ENCODE measurements at places on chromosomes 16 and 17. TPM values are rescaled to one million over a fixed set of nuclear protein-coding genes. Genes with fewer than 3 reads are reported as not detected.
A peak's percentile ranks its signal among the peaks of the same experiment; 100 is the strongest.

DNA sequence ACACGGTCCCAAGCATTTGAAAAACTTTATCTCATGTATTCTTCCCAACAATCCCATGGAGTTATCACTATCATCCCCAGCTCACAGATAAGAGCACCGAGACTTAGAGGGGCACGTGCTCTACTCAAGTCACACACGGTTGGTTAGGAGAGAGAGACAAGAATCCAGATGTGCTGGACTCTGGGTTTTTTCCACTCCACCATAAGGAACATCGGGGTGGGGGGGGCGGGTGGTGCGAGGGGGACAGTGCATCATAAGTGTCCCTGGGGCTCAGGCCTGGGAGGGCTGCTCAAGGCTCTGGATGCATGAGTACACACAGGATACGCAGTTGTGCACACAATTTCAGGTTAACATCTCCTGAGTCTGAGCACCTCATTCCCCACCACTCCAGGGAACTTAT lies 7.4 kb downstream of the CDC42EP4 start:
- H3K4me1 ChIP-seq, result peaks cover 71% of the 10 kb centered on the region
- H3K4me3 ChIP-seq, result peak overlapping the region; percentile 51
- H3K36me3 ChIP-seq, result no peaks in the 10 kb centered on the region
- no peaks in the 10 kb centered on the region for H3K27me3 ChIP-seq

DNA sequence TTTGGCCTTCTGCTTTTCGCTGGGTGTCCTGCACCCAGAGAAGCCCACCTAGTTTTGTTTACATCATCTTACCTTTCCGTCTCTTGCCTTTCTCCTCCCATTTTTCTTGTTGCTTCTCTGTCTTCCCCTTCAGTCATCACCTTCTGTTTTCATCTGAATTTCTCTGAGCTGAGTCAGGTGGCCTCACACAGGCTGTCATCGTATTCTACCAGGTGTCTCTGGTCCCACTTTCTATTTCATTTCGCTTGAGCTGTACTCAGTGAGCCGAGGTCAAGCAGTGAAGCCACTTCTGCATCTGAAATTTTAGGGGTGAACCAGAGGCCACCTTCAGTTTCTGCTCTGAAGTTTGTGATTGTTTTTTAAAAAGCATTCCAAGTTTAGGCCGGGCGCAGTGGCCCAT lies 9.7 kb downstream of the CRAMP1 start:
- no peak overlapping the region for H3K27ac ChIP-seq
- H3K36me3 ChIP-seq, result peaks cover 8% of the 10 kb centered on the region
- H3K4me1 ChIP-seq, result no peaks in the 10 kb centered on the region

DNA sequence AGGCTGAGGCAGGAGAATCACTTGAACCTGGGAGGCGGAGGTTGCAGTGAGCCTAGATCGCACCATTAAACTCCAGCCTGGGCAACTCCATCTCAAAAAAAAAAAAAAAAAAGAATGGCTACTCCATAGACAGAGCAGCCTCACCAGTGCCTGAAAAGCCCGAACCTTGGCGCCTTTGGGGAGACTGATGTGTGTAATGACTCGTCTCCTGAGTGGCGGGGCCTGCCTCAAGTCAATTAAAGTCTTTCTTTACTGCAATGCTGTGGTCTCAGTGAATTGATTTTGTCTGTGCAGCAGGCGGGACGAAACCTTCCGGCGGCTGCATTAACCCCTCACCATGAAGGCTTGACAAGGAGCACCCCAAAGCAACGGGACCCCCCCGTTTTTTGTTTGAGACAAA lies 3.5 kb upstream of the UQCC4 start:
- H3K36me3 ChIP-seq, result peaks cover 3% of the 10 kb centered on the region
- H3K27me3 ChIP-seq, result no peaks in the 10 kb centered on the region
- H3K4me1 ChIP-seq, result peaks cover 10% of the 10 kb centered on the region
- H3K4me3 ChIP-seq, result no peak overlapping the region
- no peak overlapping the region for H3K27ac ChIP-seq

GRCh38 chr16:49491106-49491670 lies 117.6 kb downstream of the C16orf78 start:
- H3K36me3 ChIP-seq, result no peaks in the 10 kb centered on the region
- peaks cover 5% of the 10 kb centered on the region for H3K4me1 ChIP-seq
- no peak for DNase-seq

DNA sequence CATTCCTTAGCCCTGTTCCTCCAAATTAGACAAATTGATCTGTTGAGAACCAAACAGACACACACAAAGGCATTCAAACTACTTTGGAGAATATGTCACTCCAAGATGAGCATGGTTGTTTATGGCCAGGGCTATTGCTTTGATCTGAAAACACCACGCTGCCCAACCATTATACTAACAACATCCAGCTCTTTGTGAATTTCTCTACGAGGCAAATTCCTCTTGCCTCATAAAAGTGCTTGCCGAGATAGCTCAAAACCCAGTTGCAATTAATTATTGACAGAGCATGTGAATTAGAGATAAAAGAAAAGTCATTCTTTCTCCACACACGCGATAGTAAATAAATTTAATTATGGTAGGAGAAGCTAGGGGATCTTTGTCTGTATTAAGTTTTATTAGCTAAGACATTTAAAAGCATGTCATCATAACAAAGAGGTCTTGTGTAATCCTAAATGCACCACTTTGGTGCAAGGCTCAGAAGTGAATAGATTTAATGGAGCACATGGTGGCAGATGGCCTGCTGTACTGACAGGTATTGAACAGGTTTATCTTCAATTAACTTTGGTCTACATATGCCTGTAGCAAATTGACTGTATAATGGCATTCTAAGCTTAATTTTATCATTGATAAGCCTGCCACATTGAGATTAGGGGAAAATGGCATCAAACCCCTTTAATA lies 441.8 kb downstream of the HS3ST4 start:
- no peak for DNase-seq
- no peak overlapping the region for H3K27ac ChIP-seq
- no peak overlapping the region for H3K4me3 ChIP-seq
- no peaks in the 10 kb centered on the region for H3K36me3 ChIP-seq
- H3K27me3 ChIP-seq, result no peaks in the 10 kb centered on the region
- no peaks in the 10 kb centered on the region for H3K4me1 ChIP-seq

Gene ABCA9
- total RNA-seq, result 7.1 TPM

Gene SEZ6L2
- total RNA-seq, result 0.40 TPM

All from gastrocnemius medialis (tissue), 4 donors.